ENCODE measurements at places on chromosomes 3 and 15.

- DNase-seq: peak; percentile 90
These were observed 21.1 kb upstream of the GP9 start for GRCh38 chr3:129039271-129040038.

DNA sequence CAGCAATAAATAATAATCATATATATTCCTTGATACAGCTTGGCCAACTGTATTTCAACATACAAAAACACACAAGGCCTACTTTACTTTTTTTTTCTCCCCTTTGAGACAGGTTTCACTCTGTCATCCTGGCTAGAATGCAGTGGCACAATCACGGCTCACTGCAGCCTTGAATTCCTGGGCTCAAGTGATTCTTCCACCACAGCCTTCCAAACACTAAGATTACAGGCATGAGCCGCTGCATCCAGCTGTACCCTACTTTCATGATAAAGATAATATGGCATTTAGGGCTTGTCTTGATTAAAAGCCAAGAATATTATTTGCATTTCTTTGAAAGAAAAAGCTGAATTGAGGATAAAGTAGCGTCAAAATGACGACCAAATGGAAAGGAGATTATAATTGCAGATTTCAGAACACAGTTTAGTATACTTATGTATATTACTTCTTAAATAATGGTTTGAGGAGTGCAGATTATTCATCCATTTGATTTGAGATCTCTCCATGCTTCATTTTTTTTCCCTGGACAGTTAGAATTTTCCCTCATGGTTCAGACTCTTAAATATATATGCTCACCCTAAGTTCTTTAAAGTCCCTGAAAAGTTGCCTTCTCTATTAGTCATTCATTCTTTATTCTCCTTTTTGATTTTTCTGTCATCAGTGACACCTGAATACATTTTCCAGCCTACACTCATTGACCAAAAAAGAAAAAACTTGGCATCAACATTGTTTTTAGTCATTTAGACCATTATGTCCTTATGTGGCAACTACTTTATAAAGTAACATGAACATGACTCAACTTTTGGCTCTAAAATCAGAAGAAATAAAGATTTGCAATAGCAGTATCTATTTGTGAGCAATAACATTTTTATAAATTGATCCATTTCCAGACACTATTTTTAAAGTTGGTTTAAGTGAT is 48.5 kb upstream of the MLF1 start:
- no peak for DNase-seq

DNA sequence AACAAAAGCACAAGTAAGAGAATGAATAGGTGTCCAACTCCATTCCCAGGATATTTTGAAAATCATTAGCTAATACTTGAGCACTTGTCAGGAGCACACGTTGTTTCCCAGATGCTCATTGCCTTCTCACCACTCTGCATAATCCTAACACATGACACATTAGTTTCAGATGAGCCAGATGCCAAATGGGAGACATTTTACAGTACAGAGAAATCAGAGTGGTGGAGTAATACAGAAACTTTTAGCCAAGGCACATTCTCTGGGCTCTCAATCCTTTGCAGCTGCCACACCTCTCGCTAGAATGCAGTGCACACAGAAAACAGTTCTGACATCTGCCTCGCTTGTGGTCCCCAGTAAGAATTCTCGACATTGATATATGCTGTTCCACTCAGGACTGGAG is 76.6 kb downstream of the P3H2 start:
- DNase-seq: no peak

DNA sequence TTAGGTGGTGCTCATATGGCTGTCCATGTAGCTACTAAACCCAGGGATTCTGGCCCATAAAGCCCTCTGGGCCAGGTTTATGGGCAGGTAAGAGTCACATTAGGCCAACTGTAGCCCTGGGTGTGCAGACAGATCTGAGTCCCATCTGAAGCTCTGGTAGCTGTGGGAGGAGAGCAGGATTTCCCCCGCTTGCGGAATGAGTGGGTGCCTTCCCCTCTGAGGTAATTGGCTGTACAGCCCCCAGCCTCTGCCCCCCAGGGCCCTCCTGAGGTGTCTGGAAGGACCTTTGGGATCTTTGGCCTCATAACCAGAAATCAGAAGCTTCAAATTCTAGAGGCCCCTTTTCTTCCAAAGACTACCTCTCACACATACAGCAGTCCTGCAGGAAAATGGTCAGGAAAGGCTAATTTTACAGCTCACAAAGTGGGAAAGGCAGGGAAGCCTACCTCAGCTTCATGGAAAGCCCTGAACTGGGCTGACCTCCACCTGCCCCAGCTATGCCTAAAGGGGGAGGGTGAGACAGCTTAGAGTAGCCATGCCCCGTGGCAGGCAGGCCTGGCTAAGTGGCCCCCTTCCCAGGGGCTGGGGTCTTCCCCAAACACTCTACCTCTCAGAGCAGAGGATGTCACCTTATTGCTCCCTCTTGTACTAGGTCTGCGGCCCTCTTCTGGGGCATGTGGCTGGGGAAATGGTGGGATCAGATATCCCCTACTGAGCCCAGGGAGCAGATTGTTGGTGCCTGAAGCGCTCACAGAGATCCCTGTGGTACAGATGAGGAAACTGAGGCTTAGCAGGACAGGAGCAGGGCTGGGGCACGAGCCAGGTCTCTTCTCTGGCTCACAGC is 16.8 kb downstream of the HEMK1 start:
- DNase-seq: no peak

DNA sequence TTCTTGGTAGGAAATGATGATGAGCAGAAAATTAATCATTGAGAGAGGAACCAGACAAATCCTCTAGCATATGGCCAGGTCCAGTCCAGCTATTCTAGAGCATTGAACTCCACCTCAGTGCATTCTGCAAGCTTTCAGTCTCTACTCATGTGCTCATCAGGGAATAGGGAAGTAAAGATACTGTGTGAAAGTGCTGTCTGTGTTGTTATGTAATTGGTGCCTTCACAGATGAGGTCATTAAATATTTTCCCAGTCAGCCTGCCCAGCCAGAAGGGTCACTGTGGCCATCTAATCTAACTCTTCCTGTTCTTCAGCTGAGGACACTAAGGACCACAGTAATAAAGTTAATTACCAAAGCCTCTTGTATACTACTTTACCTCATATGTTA is 28.2 kb downstream of the C3orf62 start:
- no peak for DNase-seq

GRCh38 chr3:189288348-189289235 is 116.8 kb downstream of the TPRG1 start:
- DNase-seq: no peak

DNA sequence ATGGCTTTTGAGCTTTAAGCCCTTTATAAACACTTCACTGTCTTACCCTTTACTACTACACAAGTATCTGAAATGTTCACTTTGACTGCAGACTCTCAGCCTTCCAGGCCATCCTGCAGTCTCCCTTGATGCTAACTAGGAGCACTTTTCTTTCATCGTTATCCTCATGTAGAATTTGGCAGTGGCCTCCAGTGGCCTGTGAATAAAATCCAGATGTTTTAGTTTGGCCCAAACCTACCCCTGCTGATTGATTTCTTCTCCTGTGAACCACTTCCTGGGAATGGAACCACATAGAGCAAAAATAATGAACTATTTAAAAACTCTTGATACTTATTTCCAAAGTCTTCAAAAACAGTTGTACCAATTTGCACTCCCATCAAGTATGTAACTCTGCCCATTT is 271.9 kb downstream of the FEZF2 start:
- no peak for DNase-seq

DNA sequence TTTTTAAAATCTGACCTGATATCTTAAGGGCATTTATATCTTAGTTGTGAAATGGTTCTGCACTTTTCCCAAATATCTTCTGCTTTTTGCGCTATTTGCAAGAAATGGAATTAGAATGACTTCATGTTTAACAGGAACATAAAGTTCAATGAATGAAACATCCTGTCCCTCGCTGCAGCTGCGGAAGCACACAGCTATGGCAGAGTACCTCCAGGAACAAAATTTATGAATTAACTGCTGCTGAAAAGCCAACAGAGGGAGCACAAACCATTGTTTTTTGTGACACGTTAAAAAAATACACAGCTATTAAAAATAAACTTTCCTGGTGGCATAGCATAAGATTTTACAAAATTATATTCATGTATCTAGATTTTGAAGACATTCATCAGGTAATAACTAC is 404.4 kb upstream of the MDFIC2 start:
- no peak for DNase-seq

DNA sequence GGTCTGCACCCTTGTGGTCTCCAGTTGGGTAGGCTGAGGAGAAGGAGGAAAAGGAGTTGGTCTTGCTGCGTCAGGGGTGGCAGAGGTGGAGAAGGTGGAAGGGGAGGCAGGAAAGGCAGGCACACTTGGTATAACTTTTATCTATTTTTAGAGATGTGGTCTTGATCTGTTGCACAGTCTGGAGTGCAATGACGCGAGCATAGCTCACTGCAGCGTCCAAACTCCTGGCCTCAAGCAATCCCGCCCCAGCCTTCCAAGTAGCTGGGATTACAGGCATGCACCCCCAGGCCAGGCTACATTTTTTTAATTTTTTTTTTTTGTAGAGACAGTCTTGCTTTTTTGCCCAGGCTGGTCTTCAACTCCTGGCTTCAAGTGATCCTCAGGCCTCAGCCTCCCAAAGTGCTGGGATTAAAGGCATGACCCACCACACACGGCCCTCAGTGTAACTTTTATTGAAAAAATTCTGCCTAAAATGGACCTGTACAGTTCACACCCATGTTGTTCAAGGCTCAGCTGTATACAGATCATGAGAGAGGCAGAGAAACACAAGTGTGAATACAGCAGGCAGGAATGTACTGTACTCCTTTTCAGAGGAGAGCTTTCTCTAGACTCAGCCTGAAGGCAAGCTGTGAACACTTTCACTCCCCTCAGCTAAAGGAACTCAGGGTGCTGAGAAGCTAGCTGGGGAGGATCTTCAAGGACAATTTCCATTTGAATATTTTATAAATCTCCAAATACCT is 2.1 kb upstream of the RHOV start:
- no peak for DNase-seq

DNA sequence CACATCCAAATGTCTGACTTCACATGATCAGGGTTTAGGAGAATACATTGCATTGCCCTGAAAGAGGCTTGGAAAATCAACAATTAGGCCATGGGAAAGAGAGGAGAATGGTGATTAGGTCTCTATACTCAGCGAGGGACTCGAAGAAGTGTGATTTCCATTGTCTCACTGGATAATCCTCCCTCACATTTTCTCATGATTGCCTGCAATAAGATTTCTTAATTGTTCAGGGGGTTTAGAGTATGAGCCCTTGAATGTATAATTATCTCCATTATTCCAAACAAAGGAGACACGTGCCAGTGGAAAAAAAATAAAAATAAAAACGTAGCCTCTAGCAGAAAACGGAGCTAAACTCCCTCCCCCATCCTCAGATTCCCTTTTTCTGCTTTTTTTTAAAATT is 173.2 kb downstream of the TPRG1 start:
- no peak for DNase-seq

DNA sequence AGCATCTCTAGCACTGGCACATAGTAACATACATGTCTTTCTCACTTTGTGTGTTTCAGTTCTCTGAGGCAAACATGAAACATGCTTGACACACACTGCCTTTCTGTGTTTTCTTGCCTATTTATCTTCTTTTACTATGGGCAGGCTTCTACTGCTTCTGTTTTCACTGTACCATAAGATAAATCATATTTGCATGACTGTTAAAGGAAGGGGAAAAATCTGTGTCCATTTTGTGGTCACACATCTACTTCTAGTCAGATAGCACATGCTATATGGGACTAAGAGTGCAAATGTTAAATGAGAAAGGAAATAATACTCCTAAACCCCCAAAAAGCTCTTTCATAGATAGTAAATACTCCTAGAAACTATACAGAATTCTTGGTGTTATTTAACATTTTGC is 386.4 kb downstream of the ZBTB20 start:
- DNase-seq: no peak

- no peak for DNase-seq
These were observed 41.2 kb downstream of the KLF15 start for GRCh38 chr3:126316031-126316461.

DNA sequence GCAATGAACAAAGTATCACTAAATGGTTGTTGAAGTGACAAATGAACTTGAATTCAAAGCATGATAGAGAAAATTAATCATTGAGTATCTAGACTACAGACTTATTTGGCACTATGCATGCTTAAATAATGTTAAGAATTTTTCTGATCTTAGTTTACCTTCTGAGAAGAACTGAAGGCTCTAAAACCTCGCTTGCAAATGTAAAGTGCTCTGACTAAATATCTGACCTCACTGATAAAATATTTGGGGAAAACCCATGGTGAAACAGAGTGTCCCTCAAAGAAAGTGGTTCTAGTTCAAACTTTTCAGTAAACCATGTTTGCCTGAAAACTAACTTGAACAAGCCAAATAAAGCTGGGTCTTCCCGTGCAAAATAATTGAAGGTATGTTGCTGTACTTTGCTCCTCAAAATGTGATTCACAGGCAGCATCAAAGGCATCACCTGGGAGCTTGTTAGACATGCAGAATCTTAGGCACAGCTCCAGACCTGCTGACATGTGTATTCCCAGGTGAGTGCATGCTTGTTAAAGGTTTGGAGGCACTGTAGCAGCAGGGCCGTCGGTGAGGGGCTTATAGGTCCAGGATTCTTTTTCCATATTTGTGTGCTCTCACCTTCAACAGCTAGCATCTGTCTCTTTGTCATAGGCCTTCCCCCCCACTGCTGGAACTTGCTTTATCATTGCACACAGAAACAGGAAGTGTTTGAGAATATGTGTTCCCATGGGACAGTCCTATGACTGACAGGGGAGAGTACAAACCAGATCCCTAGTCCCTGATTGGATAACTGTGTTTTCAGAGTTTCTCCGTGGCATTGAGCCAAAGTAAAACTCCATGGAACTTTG is 524.2 kb upstream of the LMCD1 start:
- DNase-seq: no peak

DNA sequence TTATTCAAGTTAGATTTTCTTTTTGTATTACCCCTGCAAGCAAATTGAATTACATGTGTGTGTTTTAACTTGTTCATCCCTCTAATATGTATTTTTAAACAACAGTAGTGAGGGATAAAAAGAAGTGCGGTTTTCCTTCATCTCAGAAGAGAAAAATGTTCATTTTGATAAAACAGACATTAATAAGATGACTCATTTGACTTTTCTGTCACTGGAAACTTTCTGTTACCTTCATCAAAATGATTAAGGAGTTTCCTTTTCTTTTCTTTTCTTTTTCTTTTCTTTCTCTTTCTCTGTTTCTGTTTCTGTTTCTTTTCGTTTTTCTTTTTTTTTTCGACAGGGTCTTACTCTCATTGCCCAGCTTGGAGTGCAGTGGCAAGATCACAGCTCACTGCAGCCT is 53.0 kb downstream of the ECT2 start:
- DNase-seq: no peak

Measured in NCI-H345 (cell line).